ENCODE measurements at places on chromosomes 6 and 20.

DNA sequence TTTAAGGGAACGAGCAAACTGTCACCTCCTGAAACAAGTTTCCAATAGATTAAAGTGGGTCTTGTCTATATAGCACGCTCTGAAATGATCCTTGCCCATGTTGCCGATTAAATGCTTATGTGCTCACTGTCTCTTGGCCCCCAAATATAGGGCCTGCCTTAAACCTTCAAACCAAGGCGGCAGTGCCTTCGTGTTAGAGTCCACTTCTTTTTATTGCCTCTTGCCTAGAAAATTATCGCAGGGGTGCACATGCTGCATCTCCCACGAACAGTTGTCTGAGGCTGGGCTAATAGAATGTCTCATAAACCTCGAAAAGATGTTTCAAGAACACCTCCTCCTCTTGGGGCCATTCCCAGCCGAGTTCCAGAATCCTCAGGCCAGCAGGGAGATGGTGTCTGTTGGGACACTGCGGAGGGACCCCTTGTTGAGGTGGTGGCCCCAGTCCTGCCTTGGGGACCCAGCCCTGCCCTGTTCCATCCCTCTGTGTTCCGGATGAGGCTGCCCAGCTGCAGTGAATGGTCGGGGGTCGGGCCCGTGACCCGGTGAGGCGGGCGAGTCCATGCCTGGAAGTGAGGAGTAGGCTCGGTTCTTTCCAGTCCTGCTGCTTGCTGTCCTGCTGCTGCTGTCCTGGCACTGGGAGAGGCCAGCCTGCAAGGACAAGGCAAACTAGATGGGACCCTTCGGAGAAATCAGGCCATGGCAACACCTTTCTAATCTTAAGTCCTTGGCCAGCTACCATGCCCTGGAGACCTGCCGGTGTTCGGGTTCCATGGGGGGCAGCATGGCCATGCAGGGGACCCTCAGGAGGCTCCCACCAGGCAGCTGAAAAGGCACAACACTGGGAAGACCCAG, 34.7 kb upstream of the SLCO4A1 start:
- DNase-seq: no peak

GRCh38 chr20:15675061-15675514, 898.2 kb downstream of the KIF16B start:
- DNase-seq: no peak

GRCh38 chr20:50517817-50518154, 7.6 kb downstream of the PTPN1 start:
- DNase-seq: no peak

DNA sequence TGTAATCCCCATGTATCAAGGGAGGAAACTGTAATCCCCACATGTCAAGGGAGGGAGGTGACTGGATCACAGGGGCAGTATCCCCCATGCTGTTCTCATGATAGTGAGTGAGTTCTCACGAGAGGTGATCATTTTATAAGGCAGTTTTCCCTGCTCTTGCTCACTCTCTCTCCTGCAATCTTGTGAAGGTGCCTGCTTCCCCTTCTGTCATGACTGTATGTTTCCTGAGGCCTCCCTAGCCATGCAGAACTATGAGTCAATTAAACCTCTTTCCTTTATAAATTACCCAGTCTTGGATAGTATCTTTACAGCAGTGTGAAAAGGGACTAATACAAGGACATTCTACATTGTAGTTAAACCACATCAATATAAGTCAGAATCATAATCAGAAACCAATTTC, 112.4 kb downstream of the BTBD9 start:
- DNase-seq: no peak

- no peak for DNase-seq
Measured at GRCh38 chr6:110816677-110817076, 1.4 kb upstream of the CDK19 start.

- DNase-seq: no peak
Measured at GRCh38 chr6:33313105-33313708, 671 bp downstream of the TAPBP start.

DNA sequence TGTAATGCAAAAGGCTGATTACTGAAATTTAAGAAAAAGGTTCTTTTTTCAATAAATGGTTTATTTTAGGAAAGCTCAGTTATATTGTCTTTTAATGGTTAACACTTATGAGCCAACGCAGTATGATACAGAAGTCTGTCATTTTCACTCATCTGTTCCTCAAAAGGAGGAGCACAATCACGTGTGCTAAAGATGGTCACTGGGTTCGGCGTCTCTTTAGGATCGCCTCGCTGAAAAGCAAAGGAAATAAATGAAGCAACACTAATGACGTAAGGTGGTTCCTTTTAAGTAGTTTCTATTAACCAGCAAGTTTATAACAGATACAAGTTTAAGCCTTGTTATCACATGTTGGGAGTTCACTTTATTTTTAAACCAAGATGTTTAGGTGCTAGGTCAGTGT, 125.7 kb downstream of the MAP3K4 start:
- no peak for DNase-seq

DNA sequence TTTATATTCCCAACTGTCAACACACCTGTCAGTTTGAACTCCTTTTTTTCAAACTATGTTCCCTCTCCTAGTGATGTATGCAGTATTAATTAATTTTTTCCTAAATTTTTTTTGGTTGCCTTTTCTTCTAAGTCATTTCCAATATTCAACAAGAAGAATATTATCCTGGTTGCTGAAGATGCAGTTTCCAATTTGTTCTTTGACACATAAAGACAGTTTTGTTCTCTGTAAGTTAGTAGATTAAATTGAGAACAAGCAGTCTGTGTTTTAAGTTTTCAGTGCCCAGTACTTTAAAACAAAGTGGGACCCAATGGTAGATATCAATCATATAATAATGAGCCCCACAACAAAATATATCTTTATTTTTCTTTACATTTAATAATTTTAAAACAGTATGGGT, 47.3 kb downstream of the GJA1 start:
- no peak for DNase-seq

Measured in GM18507 (cell line).